Left lung (tissue), 14 donors: ENCODE measurements at places on chromosomes 1 and 21. TPM values are rescaled to one million over a fixed set of nuclear protein-coding genes. Genes with fewer than 3 reads are reported as not detected.

KIF26B gene
- 9.0 TPM for polyA plus RNA-seq

PDC gene
- 0.49 TPM for polyA plus RNA-seq

- no peaks in the 10 kb centered on the region for H3K4me1 ChIP-seq
- DNase-seq: no peak
- H3K36me3 ChIP-seq: no peaks in the 10 kb centered on the region
Measured at GRCh38 chr1:94876362-94876761, 50.5 kb downstream of the CNN3 start.

- H3K27ac ChIP-seq: no peak overlapping the region
- H3K4me3 ChIP-seq: no peak overlapping the region
- H3K4me1 ChIP-seq: no peaks in the 10 kb centered on the region
Measured at GRCh38 chr1:248884632-248885295, 21.3 kb upstream of the PGBD2 start.

DNA sequence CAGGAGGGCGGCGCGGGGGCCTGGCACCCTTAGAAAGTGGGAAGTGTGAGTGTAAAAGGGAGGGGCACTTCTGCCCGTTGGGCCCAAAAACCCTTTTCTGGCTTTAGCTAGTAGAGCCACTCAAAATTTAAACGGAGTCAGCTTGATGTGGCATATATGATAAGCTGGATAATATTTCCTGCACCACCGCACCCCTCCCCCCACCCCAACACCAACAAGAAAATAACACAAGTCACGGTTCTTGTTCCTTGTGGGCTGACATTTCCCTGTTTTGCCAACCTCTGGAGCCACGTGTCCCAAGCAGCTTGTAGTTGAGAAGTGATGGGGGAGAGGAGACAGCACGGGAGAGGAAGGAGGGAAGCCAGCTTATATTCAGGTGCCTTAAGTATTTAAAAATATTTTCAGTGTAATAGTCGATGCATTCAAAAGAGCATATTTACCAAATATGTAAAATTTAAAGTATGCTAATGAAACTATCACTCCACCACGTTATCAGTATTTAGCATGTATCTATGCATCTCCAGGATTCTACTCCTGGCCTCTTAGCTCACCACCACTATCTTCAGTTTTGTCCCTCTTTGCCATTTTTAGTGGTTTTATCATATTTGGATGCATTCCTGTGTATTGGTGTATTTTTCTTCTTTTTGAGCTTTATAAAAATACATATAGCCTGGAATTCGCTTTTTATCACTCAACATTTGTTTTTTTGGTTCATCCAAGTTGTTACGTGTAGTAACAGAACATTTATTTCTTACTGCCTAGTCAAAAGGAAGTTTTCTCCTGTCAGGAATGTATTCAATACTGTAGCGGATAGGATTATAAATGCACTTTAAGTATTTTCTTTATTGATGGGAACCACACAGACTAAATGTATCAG, 773 bp upstream of the DDX59 start:
- H3K27ac ChIP-seq: peak overlapping the region; percentile 100
- DNase-seq: peak; percentile 72
- H3K27me3 ChIP-seq: no peaks in the 10 kb centered on the region
- peak overlapping the region; percentile 68 for H3K4me3 ChIP-seq
- H3K4me1 ChIP-seq: no peaks in the 10 kb centered on the region
- H3K36me3 ChIP-seq: no peaks in the 10 kb centered on the region

- no peaks in the 10 kb centered on the region for H3K36me3 ChIP-seq
- no peak overlapping the region for H3K27ac ChIP-seq
- no peak overlapping the region for H3K4me3 ChIP-seq
- H3K4me1 ChIP-seq: no peaks in the 10 kb centered on the region
Measured at GRCh38 chr1:91278754-91279153, 125.9 kb downstream of the HFM1 start.

GRCh38 chr1:95384567-95384966, 150.6 kb downstream of the RWDD3 start:
- no peaks in the 10 kb centered on the region for H3K4me1 ChIP-seq
- no peak overlapping the region for H3K4me3 ChIP-seq
- H3K27me3 ChIP-seq: no peaks in the 10 kb centered on the region
- no peaks in the 10 kb centered on the region for H3K36me3 ChIP-seq
- peak; percentile 57 for DNase-seq

DNA sequence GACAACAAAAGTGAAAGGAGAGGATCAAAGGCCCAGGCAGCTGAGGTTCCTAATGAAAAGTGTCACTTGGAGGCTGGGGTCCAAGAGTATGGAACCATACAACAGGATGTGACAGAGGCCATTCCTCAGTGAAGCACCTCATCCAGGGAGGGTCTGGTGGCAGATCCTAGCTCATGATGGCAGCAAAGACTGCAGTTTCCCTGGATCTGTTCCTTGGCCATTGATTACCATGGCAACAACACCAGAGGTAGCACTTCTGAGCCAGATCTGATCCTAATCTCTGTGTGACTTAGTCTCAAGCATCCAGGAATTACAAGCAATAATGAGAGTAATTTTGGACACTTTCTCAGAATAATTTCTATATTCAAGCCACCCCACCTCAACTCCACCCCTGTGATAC, 12.9 kb downstream of the FAM177B start:
- no peak overlapping the region for H3K4me3 ChIP-seq
- DNase-seq: no peak
- no peaks in the 10 kb centered on the region for H3K4me1 ChIP-seq
- H3K27ac ChIP-seq: no peak overlapping the region

DNA sequence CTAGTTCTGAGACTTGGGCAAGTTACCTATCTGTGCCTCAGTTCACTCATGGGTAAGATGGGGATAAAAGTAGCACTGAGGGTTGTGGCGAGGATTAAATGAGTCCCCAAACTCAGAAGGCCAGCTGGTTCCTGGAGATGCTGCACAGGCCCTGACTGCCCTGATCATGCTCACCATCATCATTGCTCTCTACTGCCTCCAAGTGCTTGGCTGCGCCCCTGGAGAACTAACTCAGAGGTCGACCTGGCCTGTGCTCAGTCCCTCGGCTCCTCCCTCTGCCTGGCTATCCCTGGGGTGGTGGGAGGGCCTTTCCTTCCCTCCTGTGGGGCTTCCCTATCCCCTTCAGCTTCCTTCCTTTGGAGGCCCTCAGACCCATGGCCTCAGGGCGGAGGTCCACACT, 5.6 kb downstream of the SLC5A9 start:
- H3K4me3 ChIP-seq: no peak overlapping the region
- H3K36me3 ChIP-seq: no peaks in the 10 kb centered on the region
- peak overlapping the region; percentile 74 for H3K27ac ChIP-seq
- no peaks in the 10 kb centered on the region for H3K4me1 ChIP-seq
- no peak for DNase-seq

DNA sequence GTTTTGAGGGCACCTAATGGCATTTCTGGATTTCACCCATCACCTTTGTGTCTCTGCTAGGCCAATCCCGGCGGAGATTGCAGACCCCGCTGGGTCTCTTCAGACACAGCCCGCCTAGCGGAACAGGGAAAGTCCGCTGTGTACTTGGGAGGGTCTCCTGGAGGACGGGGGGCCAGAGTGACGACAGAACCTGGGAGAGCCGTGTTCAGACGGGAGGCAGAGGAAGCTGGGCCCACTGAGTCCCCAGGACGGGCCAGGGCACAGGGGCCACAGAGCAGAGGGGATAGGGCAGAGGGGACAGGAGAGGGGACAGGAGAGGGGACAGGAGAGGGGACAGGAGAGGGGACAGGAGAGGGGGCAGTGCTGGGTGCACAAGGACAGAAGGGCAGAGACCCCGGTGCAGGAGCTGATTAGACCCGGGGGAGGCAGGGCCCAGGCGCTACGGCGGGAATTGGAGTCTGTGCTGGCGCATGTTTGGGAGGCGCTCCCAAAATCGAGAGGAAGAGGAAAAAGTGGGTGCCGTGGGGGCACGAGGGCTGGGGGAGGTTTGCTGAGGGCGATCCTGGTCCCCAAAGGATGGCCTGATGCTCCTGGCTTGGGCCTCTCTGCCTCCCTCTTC, 12.7 kb downstream of the TRPM2 start:
- H3K4me1 ChIP-seq: no peaks in the 10 kb centered on the region
- no peak for DNase-seq
- no peak overlapping the region for H3K4me3 ChIP-seq
- H3K27me3 ChIP-seq: no peaks in the 10 kb centered on the region
- H3K36me3 ChIP-seq: no peaks in the 10 kb centered on the region
- no peak overlapping the region for H3K27ac ChIP-seq

GRCh38 chr1:106278716-106279115, 777.8 kb upstream of the PRMT6 start:
- H3K4me3 ChIP-seq: no peak overlapping the region
- no peak overlapping the region for H3K27ac ChIP-seq
- no peaks in the 10 kb centered on the region for H3K4me1 ChIP-seq
- no peak for DNase-seq
- no peaks in the 10 kb centered on the region for H3K36me3 ChIP-seq

DNA sequence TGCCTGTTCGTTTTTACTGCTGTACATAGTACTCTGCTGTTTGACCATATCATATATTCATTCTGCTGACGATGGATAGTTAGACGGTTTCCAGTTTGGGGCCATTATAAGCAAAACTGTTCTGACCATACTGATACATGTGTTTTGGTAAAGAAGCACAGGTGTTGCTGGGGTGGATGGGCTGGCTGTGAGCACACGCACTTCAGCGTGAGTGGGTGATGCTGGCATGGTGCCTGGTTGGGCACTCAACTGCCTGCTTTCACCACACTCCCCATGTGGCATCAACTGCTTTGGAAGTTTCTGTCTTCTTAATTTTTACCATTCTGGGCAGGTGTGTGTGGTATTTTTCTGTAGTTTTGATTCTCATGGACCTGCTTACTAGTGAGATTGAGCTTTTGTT, 37.3 kb downstream of the ADARB1 start:
- H3K4me3 ChIP-seq: no peak overlapping the region
- H3K4me1 ChIP-seq: no peaks in the 10 kb centered on the region
- no peaks in the 10 kb centered on the region for H3K36me3 ChIP-seq
- DNase-seq: no peak
- H3K27me3 ChIP-seq: no peaks in the 10 kb centered on the region
